Stimulated activated memory B cell treated with anti-CD40 and anti-IgM and Interleukin-4, amounts not matched to agents 10 μg/mL and 1 μg/mL and 100 μg/mL, for 72 hours (primary cell): ENCODE measurements at places on chromosomes 11 and 22.

- peak; percentile 18 for ATAC-seq
These were observed 34.6 kb downstream of the A4GALT start for GRCh38 chr22:42685941-42686653.

GRCh38 chr11:123060277-123061000 lies 1.5 kb downstream of the HSPA8 start:
- no peak for ATAC-seq

DNA sequence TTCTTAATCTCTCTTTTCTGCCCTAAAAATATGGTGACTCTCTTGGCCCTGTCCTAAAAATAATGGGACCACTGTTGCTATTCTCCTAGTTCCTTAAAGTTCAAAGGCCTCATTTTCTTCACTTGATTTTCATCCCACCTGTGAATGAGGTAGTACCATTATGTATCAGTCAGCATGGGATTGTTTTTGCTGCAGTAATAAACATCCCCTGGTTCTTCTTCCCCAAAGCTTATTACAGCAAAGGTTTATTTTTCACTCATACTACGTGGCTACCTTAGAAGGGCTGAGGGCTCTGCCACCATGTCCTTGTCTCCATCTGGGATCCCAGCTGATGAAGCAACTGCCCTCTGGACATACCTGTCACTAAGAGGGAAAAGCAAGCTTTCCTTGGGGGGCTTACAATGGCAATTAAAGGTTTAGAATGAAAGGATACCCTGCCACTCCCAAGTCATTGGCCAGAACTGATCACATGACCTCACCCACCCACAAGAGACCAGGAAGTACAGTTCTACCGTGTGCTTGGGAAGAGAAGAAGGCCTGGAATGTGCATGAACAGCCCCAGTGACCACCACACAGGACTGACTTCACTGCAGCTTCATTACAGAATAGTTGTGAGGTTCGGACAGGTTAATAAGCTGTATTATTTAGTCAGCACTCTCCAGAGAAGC lies 7.8 kb downstream of the TTC38 start:
- ATAC-seq, result no peak

- no peak for ATAC-seq
These were observed 53.2 kb upstream of the BID start for GRCh38 chr22:17827466-17827865.

DNA sequence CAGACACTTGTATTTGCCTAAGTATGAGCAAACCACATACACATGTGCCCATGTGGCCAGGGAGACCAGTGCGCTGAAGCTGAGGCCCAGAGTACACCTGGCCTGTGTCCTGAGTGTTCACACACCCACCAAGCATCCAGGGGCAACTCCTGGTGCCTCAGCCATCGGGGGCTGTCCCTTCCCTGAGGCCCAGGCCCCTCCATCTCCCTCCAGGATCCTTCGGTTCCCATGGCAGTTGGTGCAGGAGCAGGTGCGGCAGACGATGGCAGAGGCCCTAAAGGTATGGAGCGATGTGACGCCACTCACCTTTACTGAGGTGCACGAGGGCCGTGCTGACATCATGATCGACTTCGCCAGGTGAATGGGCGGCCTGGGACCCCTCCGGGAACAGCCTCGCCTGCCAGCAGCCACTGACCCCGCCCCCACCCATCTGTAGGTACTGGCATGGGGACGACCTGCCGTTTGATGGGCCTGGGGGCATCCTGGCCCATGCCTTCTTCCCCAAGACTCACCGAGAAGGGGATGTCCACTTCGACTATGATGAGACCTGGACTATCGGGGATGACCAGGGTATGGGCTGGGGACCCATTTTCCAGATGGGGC lies 6.5 kb upstream of the SMARCB1 start:
- no peak for ATAC-seq

GRCh38 chr22:32534252-32535235 lies 59.9 kb downstream of the FBXO7 start:
- ATAC-seq, result no peak

- peak; percentile 5 for ATAC-seq
These were observed 13.5 kb downstream of the FBLN1 start for GRCh38 chr22:45516163-45516562.

- no peak for ATAC-seq
These were observed 12.7 kb upstream of the SNX32 start for GRCh38 chr11:65821107-65821506.
